Astrocyte (in vitro differentiated cells and primary cell): ENCODE measurements at places on chromosomes 4 and X. TPM values are rescaled to one million over a fixed set of nuclear protein-coding genes. Genes with fewer than 3 reads are reported as not detected.

DNA sequence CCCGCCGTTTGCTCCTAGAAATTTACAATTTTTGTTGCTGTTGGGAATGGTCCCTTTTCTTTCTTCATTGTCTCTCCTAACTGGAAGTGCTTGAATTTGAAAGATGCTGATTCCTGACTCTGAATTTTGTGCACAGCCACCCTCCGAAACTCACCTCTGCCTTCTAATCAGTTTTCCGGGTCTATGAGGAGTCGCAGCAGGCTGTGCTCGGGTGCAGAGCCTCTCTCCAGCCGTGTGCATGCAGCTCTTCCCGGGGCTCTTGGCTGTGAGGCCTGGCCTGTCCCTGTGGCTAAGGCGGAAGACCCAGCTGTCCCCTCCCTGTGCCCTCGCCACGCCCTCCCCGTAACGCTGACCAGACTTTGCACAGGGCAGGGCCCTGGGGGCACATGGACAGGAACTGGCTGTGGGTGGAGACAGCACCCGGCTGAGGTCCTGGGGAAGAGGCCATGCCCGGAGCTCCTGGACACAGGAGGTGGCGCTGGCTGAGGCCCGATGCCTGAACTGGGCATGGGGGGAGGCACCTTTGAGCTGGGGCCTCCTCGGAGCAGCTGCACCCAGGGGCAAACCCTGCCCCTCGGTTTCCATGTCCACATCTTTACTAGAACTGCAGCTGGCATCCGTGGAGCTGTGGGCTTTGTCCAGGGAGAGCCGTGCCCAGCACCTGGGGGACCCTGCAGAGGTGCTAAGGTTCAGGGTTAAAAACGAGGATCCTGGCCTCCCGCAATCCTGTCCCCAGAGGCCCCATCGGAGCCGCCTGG, 32.6 kb upstream of the SPON2 start:
- H3K36me3 ChIP-seq, result no peaks in the 10 kb centered on the region
- no peak for DNase-seq
- no peak overlapping the region for H3K4me3 ChIP-seq
- H3K27me3 ChIP-seq, result no peaks in the 10 kb centered on the region
- H3K4me1 ChIP-seq, result peaks cover 40% of the 10 kb centered on the region

The IL9R gene
- total RNA-seq, result 0.14 TPM in 1 of 2 replicates, not detected in the other

DNA sequence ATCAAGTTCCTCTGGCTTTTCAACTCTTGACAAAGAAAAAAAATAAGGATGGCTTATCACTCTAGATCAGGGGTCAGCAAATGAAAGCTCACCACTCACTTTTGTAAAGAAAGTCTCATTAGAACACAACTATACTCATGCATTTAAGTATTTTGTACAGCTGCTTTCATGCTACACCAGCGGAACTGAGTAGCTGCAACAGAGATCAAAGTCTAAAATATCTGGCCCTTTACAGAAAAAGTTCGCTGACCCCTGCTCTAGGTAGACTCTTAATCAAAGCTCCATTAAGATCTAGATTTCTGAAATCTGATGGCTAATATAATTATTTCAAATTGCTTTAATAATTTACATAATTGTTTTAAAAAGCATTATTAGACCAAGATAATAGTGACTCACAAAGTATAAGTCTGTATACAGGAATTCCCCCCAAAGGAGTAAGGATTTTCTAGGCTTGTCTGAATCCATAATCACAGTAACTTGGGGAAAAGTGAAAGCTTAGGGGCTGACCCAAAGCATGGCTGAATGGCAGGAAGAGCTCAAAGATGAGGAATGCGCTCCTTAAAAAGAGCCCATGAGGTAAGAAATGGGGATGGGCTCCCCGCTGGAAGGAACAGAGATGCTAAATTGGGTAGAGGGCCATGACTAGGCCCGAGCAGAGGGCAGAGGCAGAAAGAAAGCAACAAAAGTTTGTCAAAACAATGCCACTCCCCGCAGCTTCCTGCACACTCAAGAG, 140.3 kb downstream of the SH3KBP1 start:
- H3K36me3 ChIP-seq, result no peaks in the 10 kb centered on the region
- H3K4me1 ChIP-seq, result no peaks in the 10 kb centered on the region
- H3K27ac ChIP-seq, result no peak overlapping the region
- H3K4me3 ChIP-seq, result no peak overlapping the region

- no peaks in the 10 kb centered on the region for H3K36me3 ChIP-seq
- no peaks in the 10 kb centered on the region for H3K4me1 ChIP-seq
- no peak overlapping the region for H3K27ac ChIP-seq
- DNase-seq, result no peak
- H3K27me3 ChIP-seq, result no peaks in the 10 kb centered on the region
- H3K4me3 ChIP-seq, result no peak overlapping the region
Observed at GRCh38 chrX:20974326-20974725, 399.9 kb upstream of the CNKSR2 start.

The UGT8 gene
- 6.4 and 7.7 TPM in 2 replicates for total RNA-seq

DNA sequence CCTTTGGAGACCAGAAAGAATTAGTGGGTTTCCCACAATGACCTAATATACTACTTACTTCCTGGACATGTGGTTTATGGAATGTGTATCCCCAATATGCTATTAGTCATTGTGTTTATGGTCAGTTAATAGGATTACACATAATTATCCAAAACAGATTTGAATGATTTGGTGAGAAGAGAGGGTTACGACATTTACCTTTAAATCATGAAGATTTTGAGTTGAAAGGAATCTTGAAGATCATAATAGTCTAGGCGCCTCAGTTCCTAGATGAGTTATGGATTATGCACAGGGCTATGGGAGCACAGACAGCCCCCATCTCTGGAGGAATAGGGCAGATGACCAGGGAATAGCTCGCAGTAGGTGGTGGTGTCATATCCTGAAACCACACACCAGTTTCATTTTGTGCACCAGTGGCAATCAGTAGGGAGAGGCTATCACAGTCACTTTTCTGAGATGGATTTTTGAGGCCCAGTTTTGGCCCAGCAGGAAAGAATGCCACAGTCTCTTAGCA, 61.3 kb downstream of the SEPTIN11 start:
- H3K27me3 ChIP-seq, result no peaks in the 10 kb centered on the region
- DNase-seq, result peak; percentile 87
- H3K4me3 ChIP-seq, result no peak overlapping the region

DNA sequence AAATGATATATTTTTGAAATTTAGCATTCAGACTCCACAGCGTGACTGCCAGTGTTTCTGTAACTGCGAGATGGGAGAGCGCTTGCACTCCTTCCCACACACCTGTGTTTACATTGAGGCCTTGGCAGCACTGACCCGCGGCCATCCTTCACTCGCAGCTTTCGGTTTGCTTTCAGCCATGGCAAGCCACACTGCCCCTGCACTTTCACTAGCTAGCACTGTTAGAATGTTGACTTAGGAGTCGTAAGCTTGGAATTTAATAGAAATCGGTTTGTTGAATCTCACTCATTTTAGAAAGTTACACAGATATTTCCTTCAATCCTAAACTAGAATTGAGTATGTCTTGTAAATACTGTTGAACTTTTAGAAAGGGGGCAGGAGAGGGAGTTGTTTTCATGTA, 136.2 kb downstream of the CFAP299 start:
- H3K4me3 ChIP-seq, result peak overlapping the region; percentile 35
- H3K27ac ChIP-seq, result no peak overlapping the region
- no peaks in the 10 kb centered on the region for H3K27me3 ChIP-seq
- no peaks in the 10 kb centered on the region for H3K36me3 ChIP-seq

DNA sequence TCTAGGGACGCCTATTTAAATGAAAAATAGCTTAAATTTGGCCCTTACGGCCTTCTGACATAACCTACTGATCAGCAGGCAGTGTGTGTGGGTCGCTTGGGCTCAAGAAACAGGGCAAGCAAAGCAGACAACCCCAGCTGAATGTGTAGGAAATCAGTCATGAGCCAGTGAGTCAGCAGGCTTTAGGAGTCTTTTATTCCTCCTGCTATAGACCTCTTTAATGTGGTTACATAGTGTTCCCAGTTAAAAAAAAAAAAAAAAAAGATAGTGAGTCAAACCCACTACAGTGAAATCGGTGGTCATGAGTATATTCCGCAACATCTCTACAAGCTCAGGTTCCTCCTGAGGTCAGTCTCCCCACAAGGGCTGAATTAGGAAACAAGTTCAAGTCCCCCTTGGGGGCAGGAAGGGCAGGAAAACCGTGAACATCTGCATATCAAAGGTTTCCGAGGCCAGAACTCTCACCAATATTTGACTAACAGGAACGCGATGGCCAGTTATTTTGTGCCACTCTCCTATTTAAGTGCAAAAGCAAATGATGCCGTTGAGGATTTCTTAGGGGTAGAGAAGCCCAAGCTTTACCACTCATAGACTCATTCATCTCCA, 32.7 kb downstream of the ACSL1 start:
- H3K27me3 ChIP-seq, result no peaks in the 10 kb centered on the region
- H3K4me3 ChIP-seq, result no peak overlapping the region
- H3K36me3 ChIP-seq, result no peaks in the 10 kb centered on the region
- peak overlapping the region; percentile 47 for H3K27ac ChIP-seq

- no peak for DNase-seq
- H3K27ac ChIP-seq, result no peak overlapping the region
- no peak overlapping the region for H3K4me3 ChIP-seq
- no peaks in the 10 kb centered on the region for H3K27me3 ChIP-seq
Observed at GRCh38 chrX:40418813-40419195, 162.0 kb upstream of the ATP6AP2 start.
